Globus pallidus (tissue), 1 donor: ENCODE measurements at places on chromosomes 3 and 15.

GRCh38 chr3:137035631-137036030 lies 77.8 kb downstream of the IL20RB start:
- DNase-seq = no peak

- no peak for DNase-seq
Observed at GRCh38 chr3:14329842-14330241, 72.6 kb upstream of the SLC6A6 start.

DNA sequence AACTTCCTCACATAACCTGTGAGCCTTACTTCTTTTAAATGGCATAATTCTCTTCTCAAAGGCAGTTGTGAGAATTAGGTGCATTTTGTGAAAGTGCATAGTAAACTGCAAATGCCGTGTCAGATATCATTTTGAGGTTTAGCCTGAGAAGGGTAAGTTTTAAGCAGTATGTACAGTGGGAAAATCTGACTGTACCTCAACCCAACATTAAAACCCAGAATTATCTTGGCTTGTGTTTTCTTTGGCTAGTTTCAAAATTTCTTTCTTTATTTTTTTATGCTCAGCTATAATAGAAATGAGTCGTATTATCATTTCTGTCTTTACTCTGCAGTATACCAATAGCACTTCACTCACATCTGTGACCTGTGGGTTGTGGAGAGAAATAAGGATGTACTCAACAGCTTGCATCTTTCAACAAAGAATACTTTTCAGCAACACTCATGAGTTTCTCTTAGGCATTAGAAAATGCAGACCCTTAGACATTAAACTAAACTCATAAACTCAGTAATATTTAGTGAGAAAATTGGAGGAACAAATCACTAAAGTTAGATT lies 65.7 kb downstream of the RASA2 start:
- DNase-seq = no peak

DNA sequence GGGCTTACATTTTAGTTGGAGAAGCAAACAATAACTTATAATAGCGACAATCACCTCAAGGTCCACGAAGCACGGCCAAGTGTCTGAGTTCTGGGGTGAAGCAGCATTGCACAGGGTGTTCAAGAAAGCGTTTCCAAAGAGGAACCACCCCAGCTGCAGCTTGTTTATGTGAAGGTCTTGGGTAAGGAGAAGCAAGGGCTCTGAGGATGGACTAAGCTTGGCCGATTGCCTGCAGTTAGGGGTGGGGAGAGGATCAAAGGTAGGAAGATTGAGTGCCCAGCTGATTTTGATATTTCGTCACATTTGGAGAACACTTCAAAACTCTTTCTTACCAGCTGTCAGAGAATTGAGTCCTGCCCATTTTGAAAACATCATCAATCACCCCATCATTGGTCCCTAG lies 321.6 kb upstream of the DNAJC19 start:
- DNase-seq = no peak

- DNase-seq = no peak
Observed at GRCh38 chr15:73941044-73941443, 14.8 kb downstream of the LOXL1 start.

DNA sequence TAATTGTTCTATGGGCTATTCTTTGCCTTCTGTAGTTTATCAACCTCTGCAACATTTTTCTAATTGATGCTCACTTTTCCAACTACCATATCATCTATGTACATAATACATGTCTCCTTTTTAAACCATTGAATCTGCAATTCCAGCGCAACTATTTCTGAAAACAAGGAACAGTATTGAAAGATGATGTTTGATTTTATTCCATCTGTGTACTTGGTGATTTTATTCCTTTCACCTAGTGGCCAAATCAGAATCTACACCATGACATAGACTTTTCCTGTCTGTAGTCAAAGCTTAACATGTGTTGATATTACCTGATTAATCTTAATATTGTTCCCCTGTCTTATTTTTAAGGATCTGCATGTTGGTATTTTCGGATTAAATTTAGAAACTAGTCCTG lies 13.0 kb downstream of the NKTR start:
- DNase-seq = no peak

DNA sequence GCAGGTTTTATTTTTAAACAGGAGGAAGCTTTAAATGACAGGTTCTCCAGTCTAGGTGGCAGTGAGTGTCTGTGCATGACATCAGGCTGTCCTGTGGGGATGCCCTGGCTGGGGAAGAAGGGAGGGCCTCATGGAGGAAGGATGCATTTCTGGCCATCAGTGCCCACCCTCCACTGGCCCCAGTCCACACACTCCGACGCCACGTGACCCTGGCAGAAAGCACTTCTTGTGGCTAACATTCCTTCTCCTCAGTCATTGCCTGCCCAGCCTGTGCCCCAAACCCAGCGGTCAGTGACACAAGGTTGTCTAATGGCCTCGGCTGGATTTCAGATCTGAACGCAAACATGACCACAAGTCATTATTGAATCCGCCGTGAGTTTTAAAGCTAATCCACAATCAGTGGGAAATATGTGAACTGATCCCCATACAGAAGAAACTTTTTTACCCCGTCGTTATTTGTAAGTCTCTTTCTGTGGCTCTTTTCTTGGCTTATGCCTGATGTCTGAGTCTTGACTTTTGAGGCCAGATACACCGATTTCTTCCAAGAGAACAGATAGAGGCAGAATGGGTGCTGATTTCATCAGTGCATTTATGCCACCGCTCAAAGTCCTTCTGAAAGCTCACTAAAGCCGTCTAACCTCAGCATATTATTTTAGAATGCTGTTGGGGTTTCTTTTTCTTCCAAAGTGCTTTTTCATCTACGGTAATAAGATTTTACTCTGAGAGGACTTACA lies 17.3 kb upstream of the LRRK1 start:
- no peak for DNase-seq

GRCh38 chr15:92884436-92885223 lies 15.5 kb upstream of the CHD2 start:
- DNase-seq = peak; percentile 31

DNA sequence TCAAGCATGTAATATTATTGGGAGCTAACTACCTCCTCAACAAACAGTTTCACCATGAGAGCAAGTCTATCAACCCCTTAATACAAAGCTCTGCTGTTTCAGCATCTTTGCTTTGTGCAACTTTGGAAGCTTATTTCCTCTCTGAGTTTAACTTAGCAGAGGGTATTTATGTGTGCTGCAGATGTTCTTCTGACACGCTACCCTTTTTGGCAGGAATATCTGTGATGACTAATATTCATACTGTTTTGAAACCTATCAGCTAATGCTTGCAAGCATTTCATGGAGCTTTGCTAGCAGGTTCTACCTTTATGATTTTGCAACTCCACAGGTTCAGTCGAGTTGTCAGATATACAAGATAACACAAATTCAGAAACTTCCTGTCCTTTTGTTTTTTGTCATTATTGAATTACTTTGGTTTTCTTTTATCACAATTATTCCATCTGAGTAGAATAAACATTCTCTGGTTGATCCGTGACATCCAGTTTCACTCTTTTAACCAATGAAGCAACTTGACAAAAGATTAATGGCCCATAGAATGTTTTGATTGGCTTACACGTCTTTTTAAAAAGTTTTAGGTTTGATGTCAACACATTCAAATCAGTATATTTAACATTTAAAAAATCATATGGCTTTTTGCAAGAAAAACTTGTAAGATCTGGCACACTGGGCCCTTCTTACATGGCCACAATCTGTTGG lies 1.7 kb upstream of the SLC9A9 start:
- DNase-seq = no peak

GRCh38 chr3:26437678-26438077 lies 184.9 kb upstream of the LRRC3B start:
- no peak for DNase-seq

DNA sequence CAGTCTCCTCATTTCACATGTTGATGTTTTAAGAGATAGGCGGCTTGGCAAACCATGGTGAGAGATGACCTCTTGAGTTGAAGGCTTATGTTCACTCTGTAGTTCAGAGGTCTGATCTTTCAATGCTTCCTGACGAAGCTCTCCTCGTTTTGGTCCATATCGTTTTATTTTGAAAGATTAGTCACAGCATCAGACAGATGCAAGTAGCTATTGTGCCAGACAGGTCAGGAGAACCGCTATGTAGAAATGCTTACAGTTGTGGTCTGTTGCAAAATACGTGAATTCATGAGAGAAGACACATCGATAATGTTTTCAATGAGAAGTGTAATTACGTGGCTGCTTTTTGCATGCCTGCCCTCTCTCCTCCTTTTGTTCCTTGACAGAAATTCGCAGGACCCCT lies 47.5 kb downstream of the CHL1 start:
- DNase-seq = no peak

- no peak for DNase-seq
Observed at GRCh38 chr3:149702691-149703441, 45.0 kb upstream of the WWTR1 start.

GRCh38 chr15:90300988-90301706 lies 35.7 kb downstream of the NGRN start:
- DNase-seq = no peak

GRCh38 chr15:99492716-99493115 lies 73.1 kb upstream of the MEF2A start:
- DNase-seq = no peak

DNA sequence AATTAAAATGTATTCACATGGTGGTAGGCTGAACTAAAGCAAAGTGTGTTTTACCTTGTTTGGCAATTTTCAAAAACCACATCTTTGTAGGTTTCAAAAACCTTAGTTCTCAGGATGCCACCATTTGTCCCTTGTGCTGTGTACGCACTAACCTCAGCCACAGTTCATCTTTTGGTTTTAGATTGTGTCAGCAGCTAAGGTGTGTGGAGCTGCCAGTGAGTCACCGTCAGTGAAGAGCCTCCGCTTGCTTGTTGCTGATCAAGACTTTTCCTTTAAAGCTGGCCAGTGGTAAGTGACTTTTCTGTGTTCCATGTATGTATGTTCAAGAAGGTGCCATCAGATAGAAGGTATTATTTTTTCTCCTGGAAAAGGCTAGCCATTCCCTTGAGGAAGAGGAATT lies 21.1 kb downstream of the OXNAD1 start:
- no peak for DNase-seq

DNA sequence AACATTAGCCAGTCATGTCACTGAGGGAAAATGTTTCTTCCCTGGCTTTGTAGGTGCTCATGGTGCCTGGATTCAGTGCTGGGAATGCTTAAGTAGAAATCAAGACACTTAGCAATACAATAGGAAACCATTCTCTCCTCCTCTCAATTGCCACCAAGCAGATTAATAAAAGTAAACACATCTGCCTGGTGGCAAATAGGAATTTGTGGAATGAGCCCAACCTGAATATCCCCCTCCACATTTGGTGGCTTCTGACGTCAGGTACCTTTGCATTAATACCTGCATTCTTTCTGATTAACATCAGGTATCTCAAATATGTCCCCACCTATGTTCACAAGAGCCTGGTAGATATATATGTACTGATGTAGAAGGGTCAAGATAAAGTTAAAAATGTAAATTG lies 42.7 kb downstream of the PPP2R3A start:
- DNase-seq = no peak

GRCh38 chr3:114405202-114405990 lies 111.6 kb downstream of the TIGIT start:
- no peak for DNase-seq

DNA sequence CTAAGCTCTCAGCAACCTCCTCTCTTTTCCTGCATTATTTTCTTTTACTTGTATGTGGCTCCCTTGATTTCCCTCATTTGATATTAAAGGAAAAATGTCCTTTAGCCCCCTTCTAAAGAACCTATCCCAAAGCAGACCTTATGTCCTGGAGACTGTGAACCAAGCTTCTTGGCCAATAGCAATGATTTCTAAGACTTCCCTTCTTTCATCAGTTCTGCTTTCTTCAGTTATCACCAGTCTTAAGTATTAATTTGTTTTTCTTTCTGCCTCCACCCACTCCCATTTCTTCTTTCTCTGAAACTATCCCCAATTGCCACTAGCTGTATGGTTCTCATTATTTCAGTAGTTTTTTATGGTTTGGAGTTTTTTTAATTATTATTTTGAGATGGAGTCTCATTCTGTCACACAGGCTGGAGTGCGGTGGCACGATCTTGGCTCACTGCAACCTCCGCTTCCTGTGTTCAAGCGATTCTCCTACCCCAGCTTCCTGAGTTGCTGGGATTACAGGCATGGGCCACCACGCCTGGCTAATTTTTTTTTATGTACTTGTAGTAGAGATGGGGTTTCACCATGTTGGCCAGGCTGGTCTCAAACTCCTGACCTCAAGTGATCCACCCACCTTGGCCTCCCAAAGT lies 12.1 kb downstream of the TMOD3 start:
- no peak for DNase-seq

DNA sequence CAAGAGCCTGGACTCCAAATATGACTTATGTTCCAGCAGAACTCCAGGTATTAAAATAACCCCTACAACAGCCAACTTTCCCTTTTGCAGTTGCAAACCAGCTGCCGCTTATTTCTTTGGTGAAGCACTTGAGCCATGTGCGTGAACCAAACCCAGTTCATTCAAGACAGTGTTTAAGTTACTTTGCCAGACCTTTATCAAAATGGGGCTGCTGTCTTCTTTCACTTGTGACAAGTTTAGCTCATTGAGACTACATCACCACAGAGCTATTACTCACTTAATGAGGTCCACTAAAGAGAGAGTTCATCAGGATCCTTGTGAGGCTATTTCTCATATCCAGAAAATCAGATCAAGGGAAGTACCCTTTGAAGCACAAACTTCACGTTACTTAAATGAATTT lies 2.4 kb upstream of the XRN1 start:
- no peak for DNase-seq

DNA sequence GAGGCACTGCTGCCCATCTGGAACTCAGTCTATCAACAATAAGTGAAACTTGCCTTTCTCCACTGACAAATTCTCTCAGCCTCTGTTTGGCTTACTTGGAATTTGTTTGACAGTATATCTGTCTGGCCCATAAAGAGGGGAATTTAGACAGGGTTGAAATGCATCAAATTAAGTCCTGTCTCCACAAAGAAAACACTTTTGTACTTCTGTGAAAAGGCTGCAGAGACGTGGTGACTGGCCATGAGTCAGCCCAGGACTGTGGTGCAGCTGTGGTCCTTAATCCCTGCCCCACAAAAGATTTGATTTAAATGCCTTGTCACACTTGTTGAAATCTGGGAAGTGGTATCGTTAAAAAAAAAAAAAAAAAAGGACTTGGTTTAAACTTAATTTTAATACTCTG lies 47.5 kb downstream of the RYR3 start:
- no peak for DNase-seq

DNA sequence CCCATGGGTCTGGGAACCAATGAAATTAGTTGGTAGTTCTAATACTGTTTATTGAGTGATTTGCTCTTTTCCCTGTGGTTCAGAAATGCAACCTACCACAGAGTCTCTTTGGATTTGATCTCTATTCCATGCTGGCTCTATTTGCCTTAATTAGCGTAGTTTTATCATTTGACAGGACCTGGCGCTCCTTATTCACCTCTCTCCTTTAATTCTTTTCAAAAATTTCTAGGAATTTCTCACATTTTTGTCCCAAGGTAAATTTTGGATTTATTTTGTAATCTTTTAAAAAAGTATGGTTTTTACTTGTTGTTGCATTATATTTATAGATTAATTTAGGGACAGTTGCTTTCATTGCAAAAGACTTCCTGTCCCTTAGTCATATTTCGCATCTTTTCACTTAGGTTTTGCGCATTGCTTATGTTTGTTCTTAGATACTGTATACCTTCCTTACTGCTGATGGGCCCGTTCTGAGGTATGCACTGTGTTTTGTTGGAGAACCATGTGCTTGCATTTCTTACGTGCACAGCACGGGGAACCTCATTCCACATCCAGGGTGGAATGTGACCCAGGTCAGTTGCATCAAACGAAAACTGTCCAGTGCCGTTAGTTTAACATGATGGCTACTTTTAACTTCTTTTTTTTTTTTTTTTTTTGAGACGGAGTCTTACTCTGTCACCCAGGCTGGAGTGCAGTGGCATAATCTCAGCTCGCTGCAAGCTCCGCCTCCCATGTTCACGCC lies 27.0 kb downstream of the SENP5 start:
- DNase-seq = no peak

GRCh38 chr3:127987309-127987995 lies 64.8 kb upstream of the SEC61A1 start:
- peak; percentile 31 for DNase-seq
